Stimulated activated naive CD4-positive, alpha-beta T cell treated with Interleukin-2 at 50 U/mL for 16 hours (primary cell): ENCODE measurements at places on chromosomes 5 and 9.

- no peak for DNase-seq
Observed at GRCh38 chr5:107773479-107773878, 102.7 kb upstream of the EFNA5 start.

DNA sequence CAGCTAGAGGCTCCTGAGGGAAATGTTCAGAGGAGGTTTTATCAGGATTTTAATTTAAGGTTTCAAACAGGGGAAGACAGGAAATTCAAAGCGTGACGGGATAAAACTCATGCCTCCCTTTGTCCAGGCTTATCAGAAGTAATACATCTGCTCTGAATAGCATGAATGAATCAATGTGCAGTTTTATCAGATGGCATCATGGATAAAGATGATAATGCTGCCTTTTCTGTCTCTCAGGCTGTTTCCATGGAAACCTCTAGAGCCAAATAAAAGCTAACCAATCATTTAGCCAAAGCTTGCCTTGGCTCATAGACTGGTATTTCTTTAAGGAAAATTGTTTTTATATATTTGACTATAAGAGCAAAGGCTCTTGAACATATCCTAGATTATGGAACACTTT is 16.4 kb downstream of the MFAP3 start:
- no peak for DNase-seq

DNA sequence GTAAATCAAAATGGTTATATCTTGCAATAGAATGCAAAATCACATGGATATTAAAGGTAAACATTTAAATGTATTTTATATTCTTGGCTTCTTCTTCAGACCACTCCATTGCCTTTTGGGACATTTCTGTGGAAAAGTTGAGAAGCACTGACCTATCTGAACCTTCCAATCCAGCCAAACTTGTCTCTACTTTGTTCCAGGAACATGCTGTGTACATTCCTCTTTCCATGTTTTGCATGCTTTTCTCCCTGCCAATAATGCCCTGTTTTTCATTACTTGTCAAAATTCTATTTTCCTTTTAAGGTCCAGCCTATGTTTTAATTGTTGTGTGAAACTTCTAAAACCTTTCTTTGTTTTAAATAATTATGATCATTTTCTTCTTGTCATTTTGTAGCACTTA is 28.3 kb downstream of the JAK2 start:
- no peak for DNase-seq

DNA sequence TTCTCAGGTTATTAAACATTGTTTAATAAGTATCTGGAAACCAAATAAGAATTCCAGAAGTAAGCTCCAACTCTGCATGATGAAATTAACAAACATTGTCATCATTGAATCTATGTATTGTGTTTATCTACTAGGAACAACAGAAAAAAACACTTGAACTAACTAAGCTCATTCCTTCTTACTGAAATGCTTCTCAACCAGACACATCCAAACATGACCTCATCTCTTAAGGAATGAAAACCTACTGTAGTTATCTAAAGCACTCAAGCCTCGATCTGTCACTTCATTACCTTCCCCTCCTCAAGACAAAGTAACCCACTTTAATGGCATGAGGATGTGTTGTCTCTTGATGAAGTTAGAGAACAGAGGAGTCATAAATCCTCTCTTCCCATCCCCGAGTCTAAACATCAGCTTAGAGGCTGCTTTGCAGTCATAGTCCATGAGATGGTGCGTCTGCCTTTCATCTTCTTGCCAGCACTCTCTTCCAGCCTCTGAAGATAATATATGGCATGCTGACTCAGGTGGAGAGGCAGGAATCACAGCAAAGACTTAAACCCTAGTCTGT is 86.5 kb downstream of the CEMIP2 start:
- DNase-seq: no peak

DNA sequence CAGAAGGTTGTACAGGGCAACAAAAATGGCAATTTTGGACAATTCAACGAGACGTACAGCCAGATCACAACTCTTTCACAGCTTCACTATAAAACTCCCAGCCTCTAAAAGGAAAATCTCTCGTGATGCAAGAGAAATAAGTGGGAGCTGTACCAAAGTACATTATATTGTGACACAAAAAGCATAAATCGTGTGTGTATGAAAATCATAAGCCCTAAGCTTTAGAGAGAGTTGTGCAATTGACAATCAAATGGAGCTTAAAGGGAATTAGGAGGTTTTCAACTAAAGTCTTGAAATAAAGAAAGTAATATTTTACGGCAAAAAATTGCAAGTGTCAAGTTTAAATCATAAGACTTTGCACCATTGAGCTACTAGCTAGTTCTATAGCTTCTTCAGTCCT is 194.8 kb upstream of the TBCA start:
- no peak for DNase-seq

DNA sequence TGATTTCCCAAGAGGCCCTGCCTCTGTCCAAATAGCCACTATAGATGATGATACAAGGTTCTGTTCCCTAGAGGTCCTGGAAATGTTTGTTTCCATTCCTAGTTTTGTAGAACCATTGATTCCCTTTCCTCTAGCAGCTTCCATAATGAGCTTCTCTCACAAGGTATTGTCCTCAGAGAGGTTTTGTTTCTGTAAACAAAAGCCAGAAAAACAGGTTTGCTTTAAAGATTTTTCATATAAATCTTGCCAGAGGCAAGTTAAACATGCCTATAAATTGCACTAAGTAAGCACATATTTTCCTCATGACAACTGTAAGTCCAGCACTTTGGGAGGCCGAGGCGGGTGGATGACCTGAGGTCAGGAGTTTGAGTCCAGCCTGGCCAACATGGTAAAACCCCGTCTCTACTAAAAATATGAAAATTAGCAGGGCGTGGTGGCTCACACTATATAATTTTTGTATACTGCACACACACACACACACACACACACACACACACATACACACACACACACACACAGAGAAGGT is 1787.7 kb downstream of the EFNA5 start:
- DNase-seq: no peak

DNA sequence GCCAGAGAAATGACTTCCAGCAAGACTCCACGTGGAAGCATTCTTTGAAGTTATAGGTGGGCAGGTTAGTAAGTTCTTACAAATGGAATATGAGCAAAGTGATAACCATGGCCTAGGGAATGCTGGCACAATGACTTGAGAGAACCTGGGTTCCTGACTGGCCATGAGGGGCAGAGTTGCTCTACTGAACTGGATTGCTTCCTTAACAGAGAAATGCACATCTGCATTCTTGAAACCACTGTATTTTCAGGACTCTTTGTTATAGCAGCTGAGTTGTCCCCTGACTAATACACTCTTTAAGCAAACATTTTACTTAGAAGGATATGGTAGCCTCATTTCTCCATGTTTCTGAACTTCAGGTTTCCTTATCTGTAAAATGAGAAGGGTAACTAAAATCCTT is 108.3 kb upstream of the GNA14 start:
- DNase-seq: no peak

DNA sequence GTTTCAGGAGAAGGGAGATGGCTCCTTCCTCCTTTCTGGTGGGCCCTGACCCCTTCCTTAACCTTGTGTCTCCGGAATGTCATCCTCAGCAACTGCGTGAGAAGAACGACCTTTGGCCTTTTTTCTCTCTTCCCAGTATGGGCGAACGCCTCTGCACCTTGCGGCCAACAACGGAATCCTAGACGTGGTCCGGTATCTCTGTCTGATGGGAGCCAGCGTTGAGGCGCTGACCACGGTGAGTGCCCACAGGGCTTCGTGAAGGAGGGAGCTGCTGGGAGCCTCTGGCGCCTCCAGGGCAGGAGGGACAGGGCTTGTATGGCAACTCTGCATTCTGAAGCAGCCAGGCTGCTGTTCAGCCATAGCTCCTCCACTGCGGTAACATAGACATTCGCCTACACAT is 68.0 kb upstream of the CTSL start:
- DNase-seq: no peak

GRCh38 chr9:20398536-20399338 is 223.6 kb downstream of the MLLT3 start:
- DNase-seq: no peak

DNA sequence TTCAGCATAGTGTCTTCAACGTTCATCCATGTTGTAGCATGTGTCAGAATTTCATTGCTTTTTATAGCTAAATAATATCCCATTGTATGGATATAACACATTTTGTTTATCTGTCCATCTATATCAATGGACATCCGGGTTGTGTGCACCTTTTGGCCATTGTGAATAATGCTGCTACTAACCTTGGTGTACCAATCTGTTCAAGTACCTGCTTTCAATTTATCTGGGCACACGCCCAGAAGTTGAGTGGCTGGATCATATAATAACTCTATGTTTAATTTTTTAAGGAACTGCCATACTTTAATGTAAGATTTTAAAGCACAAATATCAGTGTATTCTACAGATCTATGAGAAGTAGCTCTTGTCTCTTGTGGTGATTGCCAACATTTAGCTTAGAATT is 43.5 kb downstream of the SCAI start:
- no peak for DNase-seq

- no peak for DNase-seq
Observed at GRCh38 chr5:123478546-123478945, 33.4 kb upstream of the CSNK1G3 start.

DNA sequence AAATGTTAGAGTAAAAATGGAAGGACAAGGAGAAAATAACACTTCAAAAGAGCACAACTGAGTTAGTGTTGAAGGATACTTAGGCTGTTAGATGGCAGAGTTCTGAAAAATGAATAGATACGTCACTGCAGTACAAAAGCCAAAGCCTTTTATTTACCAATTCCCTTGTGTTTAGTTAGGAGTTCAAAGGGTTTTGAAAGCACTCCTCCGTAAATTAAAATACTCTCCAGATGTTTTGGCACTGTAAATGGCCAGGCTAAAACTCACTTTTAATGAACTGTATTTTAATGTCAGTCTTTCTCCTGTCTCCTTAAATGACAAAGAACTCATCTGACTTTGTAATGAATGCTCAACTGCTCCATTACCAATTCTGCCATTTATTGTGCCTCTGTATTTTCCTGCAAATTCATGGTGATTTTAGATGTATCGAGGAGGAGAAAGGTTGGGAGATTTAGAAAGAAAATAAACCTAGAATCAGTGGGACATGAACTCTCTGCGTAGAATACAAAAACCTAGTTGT is 1727.2 kb downstream of the MAT2B start:
- DNase-seq: no peak

- no peak for DNase-seq
Observed at GRCh38 chr5:152124409-152125041, 199.9 kb upstream of the GLRA1 start.

DNA sequence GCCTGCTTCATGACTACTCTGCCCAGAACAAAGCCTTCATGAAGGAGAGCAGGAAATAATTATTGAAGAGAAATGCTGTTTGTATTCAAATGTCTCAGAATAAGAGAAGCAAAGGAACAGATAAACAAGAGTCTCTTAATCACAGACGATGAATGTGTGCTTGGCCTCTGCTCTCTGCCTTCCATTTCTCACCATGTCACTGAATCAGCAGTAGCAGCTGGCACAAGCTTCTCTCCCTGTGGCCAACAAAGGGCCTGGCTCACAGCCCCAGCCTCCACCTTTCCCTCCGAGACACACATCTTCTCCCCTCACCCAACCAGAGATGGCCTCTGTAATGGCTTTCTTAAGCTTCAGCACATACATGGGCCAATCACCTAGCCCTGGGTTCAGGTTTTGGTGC is 128.1 kb upstream of the SLIT3 start:
- DNase-seq: no peak

DNA sequence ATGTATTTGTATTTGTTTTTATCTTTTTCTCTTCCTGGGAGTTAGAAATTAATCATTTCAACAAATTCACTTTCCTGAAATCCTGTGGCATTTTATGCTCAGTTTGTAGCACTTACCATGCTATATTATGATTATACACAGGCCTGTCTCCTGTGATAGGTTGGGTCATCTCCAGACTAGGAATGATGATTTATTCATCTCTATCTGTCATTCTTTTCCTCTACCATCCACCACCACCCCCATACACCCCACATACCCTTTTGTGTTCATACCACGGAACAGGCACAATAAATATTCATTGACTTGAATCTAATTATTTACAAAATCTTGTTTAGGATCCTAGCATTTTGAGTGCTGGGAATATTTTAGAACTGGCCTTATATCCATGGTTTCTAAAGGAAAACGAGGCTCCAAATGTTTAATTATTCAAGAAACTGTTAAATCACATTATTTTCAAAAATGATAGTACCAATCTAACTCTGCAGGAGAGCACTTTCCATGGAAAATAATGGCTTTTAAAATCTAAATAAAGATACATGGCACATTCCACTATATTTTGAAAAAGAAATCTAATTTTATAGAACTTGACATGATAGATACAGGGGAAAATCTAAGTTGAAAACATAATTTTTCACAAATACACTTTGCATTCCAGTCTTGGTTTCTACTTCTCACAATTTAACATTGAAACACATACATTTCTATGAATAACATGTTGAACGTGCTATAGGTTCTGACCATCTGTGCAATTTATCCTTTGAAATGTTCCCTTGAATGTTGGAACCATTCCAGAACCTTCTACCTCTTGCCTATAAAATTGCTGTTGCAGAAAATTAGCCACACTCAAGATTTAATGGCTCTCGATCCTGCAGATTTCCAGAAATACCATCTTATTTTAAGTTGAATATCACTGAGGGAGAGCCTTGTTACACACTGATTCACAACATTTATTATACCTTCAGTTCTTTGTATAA is 89.3 kb downstream of the STARD4 start:
- DNase-seq: no peak

DNA sequence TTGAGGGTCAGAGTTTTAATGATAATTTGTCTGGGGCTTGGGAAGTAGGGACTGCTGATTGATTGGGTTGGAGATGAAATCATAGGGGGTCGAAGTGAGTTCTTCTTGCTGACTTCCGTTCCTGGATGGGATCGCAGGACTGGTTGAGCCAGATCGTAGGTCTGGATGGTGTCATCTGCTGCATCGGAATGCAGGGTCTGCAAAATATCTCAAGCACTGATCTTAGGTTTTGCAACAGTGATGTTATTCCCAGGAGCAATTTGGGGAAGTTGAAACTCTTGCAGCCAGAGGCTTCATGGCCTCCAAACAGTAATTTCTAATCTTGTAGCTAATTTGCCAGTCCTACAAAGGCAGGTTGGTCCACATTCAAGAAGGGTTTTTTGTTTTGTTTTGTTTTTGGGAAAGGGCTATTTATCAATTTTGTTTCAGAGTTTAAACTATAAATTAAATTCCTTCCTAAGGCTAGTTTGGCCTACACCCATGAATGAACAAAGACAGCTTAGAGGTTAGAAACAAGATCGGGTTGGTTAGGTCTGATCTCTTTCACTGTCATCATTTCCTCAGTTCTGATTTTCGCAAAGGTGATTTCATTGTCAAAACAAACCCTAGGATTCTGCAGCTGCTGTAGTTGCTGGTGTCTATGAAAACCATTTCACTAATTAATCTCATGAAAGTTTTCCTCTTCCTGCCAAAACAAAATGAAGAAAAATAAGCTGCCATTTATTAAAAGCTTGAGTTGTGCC is 388.0 kb downstream of the TMEM232 start:
- DNase-seq: no peak

GRCh38 chr9:89721971-89722530 is 117.2 kb downstream of the GADD45G start:
- DNase-seq: no peak

GRCh38 chr9:137552022-137552768 is 516 bp downstream of the MRPL41 start:
- no peak for DNase-seq
